Activated CD4-positive, alpha-beta T cell treated with anti-CD3 and anti-CD28 coated beads, Interleukin-2, amount 50 U/mL, for 48 hours (primary cell): ENCODE measurements at places on chromosomes 6 and 20.
A peak's percentile ranks its signal among the peaks of the same experiment; 100 is the strongest.

DNA sequence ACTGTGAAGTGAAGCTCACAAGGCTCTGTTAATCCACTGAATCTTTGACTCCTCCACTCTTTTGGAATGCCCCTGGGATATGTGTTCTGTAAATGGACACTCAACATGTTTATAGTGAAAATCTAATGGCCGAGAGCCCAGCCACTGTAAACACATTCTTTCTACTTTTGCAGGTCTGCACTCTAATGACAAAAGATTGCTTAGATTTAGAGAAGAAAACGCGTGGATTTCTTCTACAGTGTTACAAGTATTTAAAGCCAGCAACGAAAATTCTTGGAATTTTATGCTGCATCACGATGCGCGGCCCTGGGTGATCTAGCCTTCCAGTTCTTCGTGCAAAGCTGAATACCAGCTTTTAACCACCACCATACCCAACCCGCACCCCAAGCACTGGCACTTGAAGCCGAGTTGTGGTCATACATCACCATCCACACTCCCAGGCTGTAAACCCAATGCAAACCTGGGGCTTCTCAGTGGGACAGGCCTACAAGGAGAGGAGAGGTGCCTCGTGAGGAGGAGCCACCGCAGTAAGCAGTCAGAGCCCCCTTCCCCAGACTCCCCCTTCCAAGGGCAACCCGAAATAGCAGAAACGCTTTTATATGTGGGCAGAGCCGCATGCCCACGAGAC is 3.7 kb upstream of the FOXO3 start:
- no peak for DNase-seq

DNA sequence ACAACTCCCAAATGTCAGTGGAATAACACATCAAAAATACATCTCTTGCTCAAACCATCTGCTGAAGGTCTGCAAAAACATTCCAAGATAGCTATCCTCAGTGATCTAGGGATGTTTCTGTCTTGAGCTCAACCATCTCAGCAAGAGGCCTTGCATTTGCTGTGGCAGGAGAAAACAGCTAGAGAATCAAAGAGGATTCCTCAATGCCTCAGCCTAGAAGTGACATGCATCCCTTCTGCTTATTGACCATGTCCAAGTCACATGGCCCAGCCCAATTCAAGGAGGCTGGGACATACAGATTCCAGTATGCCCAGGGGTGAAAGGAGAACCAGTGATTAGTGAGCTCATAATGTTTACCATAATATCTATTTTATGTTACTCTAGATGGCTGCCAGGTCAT is 269.5 kb downstream of the PLCB1 start:
- no peak for DNase-seq

GRCh38 chr6:30129265-30130178 is 6.4 kb upstream of the TRIM40 start:
- no peak for DNase-seq

DNA sequence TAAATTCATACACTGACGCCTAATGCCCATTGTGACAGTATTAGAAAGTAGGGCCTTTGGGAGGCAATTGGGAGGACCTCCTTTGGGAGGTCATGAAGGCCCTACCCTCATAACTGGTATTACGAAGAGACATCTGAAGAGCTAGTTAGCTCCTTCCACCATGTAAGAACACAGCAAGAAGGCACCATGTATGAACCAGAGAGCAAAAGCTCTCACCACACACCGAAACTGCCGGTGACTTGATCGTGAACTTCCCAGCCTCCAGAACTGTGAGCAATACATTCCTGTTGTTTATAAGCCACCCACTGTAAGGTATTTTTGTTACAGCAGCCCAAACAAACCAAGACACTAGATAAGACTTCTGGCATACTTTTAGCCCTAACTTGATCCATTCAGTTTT is 41.8 kb downstream of the GCLC start:
- no peak for DNase-seq

GRCh38 chr6:118335325-118335816 is 212.7 kb upstream of the PLN start:
- no peak for DNase-seq

GRCh38 chr6:44219053-44219814 is 2.5 kb downstream of the MYMX start:
- DNase-seq = peak; percentile 30

DNA sequence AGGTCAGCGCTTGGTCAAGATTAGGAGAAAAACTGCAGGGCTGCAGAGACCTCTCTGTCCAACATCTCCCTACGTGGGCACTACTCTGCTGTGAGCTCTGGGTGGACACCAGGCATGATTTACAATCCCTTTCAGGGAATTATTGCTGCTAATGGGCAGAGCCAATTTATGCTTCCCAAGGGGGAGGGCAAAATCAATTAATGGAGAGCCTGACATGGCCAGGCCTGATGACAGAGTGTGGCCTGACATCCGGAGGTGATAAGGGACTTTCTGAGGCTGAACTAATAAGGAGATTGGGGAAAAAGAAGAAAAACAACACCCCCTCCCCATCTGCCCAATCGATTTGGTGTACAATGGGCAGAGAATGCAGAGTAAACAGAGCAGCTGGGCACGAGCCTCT is 5.0 kb upstream of the KCNK16 start:
- DNase-seq = no peak

DNA sequence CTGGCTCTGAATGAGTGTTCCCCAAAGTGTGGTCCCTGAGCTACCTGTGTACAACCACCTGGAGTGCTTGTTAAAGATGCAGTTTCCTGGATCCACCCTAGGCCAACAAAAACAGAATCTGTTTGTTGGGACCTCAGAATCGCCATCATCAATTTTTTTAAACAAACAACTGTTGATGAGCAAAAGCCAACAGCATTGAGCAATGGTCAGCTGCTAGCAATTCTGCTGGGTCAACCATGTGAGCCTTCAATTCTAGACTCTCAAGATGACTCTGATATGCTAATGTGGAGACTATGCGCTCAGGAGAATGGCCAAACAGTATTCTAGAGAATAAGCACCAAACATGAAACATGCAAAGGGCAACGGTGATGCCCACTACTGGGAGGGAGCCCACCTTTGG is 64.4 kb upstream of the IYD start:
- no peak for DNase-seq

DNA sequence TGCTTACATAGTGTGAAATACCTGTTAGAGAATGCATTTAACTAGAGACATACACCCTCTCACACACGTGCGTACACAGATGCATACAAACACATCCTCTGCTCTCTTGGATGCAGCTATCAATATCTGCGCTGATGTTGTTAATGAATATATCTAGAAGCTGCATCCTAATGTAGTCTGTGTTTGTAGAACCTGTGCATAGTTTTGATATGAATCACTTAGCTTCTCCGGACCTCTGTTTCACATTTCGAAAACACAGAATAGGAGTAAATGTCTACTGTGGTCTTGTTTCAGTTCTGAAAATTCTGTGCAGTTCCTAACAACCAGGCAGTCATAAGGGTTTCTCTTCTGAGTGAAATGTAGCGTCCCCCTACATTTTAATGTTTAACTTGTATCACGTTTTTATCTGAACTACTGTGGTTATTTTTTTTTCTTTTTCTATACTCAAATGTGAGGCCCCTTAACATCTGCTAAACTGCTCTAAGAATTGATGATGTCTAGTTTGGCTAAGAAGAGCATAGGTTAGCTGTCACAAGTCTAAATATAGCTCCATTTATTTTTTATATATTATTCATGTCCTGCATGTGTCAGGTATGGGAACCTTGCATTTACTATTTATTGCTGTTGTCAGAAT is 254.5 kb downstream of the TMEM242 start:
- no peak for DNase-seq

DNA sequence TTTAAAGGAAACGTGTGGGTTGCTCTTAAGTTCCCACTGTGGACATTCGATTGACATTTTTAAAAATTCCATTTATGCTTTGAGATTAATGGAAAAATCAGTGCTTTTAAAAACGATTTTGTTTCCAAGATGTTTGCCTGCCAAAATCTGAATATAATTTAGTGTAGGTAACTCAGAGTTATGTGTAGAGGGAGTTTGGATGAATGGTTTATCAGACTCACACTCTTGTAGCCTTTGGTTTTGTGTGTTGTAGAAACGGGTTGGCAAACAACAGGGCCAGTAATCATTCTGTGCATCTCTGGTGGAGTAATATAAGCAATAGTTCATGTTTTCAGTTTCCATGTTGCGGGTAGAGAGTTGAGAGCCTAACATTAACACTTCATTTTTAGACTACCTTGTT is 140.6 kb downstream of the RPS12 start:
- no peak for DNase-seq
